Glomerular endothelial cell (primary cell): ENCODE measurements at places on chromosomes 3 and 15. TPM values are rescaled to one million over a fixed set of nuclear protein-coding genes. Genes with fewer than 3 reads are reported as not detected.

GRCh38 chr15:81292523-81293001 is 31.4 kb downstream of the STARD5 start:
- DNase-seq: no peak

- no peak for DNase-seq
These were observed 280.8 kb upstream of the ROPN1 start for GRCh38 chr3:124272605-124273151.

- DNase-seq: no peak
These were observed 236.2 kb upstream of the THBS1 start for GRCh38 chr15:39344662-39345141.

DNA sequence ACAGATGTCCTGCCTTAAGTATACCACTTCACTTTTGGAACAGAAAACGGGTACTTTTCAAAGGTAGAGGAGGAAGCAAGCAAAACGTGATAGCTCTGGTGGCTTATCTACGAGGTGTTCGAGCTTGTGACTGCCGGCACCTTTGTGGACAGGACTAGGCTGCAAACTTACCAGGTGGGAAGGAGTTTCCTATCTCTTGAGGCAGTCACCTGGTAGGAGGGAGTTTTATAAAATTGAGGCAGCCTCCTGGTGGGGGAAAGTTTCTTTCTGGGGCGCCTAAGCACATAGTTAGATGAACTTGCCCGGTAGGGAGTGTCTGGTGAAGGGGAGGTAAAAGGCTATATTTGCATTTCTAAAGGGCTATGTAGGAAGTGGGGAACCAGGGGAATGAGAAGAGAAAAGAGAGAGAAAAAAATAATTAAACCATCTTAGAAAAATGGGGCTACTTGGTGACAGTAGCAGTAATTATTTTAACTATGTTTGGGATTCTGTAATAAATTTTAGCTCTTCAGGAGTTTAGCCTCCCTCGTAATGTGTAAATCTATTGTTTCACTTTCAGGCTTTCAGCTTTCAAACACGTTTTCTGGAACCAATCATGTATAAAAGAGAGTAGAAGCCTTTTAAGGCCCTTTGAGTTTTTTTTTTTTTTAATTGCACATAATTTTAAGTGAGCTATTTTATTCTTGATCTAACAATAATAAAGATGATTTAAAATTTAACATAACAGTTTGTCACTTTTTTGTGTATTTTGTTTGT is 131.0 kb downstream of the IL5RA start:
- no peak for DNase-seq

GRCh38 chr15:35481992-35482391 is 64.0 kb downstream of the DPH6 start:
- no peak for DNase-seq

GRCh38 chr15:31004220-31004733 is 12.8 kb upstream of the MTMR10 start:
- DNase-seq: peak; percentile 62

DNA sequence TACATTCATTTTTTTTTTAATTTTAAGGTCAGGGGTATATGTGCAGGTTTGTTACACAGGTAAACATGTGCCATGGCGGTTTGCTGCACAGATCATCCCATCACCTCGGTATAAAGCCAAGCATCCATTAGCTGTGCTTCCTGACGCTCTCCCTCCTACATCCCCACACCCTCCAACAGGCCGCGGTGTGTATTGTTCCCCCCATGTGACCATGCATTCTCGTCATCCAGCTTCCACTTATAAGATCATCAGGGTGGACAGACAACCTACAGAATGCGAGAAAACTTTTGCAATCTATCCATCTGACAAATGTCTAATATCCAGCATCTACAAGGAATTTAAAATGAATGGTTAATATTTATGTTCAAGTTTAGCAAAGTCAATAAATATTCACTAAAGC is 19.4 kb downstream of the ILDR1 start:
- DNase-seq: no peak

- DNase-seq: no peak
These were observed 31.8 kb downstream of the TKT start for GRCh38 chr3:53224026-53224425.

DNA sequence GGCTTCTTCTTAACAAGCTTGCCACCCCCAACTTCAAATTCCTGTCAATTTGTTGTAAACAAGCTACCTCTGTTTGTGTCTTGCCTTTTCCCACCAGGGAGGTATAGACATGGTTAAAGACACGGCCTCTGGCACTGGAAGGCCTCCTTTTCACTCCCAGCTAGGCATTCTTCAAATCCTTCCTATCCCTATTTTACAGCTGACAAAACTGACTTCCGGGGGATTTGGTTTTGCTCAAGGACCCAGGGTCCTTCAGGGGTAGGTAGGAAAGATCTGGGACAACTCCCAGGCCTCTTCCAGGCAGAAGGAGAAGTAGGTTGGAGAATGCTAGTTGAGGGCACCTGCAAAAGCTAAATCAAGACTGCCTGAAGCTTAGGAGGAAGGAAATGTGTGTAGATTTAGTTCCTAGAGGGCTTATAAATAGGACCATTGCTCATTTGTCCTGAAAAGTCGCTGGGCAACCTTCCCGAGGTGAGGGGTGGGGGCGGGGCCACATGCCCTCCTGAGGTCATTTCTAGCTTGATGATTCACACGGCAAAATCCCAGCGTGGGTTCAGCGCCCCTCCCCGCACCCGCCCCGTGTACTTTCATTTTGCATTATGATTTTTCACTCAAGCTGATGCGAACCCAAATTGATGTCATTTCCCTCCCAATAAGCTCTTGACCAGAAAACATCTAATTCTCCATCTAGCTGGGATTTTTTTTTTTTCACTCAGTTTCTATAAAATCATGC is 365.5 kb downstream of the SHQ1 start:
- peak; percentile 42 for DNase-seq

DNA sequence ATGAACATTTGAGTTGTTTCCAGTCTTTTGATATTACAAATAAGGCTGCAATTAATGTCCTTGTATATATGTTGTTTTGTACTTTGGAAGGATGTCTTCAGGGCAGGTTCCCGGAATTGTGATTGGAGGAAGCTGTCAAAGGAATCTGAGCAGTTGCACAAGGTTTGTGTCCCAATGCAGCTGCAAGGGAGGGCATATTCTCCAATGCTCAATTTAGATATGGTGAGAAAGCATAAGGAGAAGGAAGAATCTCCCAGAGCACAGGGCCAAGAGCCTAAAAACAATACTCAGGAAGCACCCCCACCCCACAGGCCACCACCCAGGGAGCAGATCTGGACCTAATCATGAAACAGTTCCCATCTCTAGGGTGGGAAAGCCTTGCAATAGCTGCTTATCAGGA is 228.0 kb upstream of the LRRFIP2 start:
- no peak for DNase-seq

CSPG4 gene
- 3.0 and 15.6 TPM in 2 replicates for total RNA-seq

OR4M2 gene
- total RNA-seq: not detected in 2 replicates

ARL6 gene
- total RNA-seq: 6.1 and 11.1 TPM in 2 replicates

PRICKLE2 gene
- 3.1 and 7.4 TPM in 2 replicates for total RNA-seq

HCLS1 gene
- total RNA-seq: 69.1 and 77.3 TPM in 2 replicates

ZCWPW2 gene
- total RNA-seq: 0.18 TPM in 1 of 2 replicates, not detected in the other
